ENCODE measurements at places on chromosomes 5 and 9. TPM values are rescaled to one million over a fixed set of nuclear protein-coding genes. Genes with fewer than 3 reads are reported as not detected.
A peak's percentile ranks its signal among the peaks of the same experiment; 100 is the strongest.

DNA sequence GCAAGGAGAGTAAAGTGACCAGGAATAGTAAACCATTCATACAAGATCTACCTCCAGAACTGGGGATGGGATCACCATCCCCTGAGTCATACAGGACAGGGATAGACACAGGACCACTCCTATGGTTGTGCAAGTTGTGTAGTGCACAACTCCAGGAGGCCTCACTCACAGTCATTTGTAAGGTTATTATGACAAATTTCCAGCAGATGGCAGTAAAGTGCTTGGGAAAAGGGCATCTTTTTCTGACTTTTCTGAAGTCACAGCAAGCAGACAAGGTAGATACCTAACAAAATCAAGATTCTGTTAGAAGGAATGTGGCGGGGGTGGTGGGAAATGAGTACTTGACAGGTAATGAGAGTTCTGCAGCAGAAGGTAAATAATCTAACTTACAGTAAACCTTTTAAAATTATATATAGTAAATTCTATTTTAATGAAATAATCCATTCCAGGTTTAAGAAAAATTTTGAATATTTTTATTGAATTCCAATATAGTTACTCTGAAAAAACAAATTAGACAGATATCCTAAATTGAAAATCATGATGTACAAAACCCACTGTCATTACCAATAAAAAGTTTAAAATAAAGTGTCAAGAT is 16.7 kb upstream of the KIF27 start:
- peak; percentile 94 for DNase-seq

DNA sequence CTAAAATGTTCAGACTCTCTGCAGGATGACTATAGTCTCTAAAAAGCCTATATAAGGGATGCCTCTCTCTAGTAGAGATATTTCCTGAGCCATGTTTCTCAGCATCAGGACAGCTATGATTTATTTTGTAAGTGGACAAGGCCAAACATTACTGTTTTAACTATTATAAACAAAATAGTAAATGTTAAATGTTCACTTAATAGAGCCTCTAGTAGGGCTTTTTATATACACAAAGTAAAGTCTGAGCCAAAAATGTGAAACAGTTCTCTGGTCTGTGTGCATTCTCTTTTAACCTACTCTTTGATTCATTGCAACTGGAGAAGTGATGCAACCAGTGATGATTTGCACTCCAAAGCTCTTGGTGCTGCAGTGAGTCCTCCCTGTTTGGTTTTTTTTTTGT is 220.5 kb downstream of the GDNF start:
- DNase-seq = no peak

GRCh38 chr9:99472240-99472915 is 250.3 kb downstream of the SEC61B start:
- DNase-seq = no peak

Gene PCDHGA4
- polyA plus RNA-seq = 0.99 TPM

Gene RPS23
- 3,589 TPM for polyA plus RNA-seq

Gene IFNE
- polyA plus RNA-seq = not detected

Gene GRIN3A
- polyA plus RNA-seq = 0.05 TPM

Gene PCDHB3
- 4.7 TPM for polyA plus RNA-seq

Gene DNAH5
- polyA plus RNA-seq = 1.2 TPM

Data from GM23338 (cell line).